ENCODE measurements at places on chromosomes 2 and 18. TPM values are rescaled to one million over a fixed set of nuclear protein-coding genes. Genes with fewer than 3 reads are reported as not detected.

EDAR gene
- 0.14 TPM for total RNA-seq

ESPNL gene
- not detected for total RNA-seq

GPR17 gene
- total RNA-seq, result 0.16 TPM

ERBB4 gene
- 12.4 TPM for total RNA-seq

LYPD1 gene
- not detected for total RNA-seq

ITGB6 gene
- total RNA-seq, result 5.0 TPM

ARHGAP15 gene
- total RNA-seq, result 4.2 TPM

CHMP1B gene
- total RNA-seq, result 28.6 TPM

LTBP1 gene
- 90.4 TPM for total RNA-seq

CDK15 gene
- total RNA-seq, result 0.35 TPM

Measured in Right ventricle myocardium inferior (tissue), 1 donor.